Myocyte (in vitro differentiated cells): ENCODE measurements at places on chromosomes 3 and 15. TPM values are rescaled to one million over a fixed set of nuclear protein-coding genes. Genes with fewer than 3 reads are reported as not detected.

The IQCB1 gene
- 15.3 and 23.8 TPM in 2 replicates for total RNA-seq

The FOXB1 gene
- total RNA-seq, result not detected in 2 replicates

GRCh38 chr3:187718802-187719201, 16.4 kb upstream of the RTP2 start:
- no peak for DNase-seq

The OR5K2 gene
- total RNA-seq, result not detected in 2 replicates

GRCh38 chr3:28980631-28981030, 300.2 kb upstream of the RBMS3 start:
- DNase-seq, result no peak

DNA sequence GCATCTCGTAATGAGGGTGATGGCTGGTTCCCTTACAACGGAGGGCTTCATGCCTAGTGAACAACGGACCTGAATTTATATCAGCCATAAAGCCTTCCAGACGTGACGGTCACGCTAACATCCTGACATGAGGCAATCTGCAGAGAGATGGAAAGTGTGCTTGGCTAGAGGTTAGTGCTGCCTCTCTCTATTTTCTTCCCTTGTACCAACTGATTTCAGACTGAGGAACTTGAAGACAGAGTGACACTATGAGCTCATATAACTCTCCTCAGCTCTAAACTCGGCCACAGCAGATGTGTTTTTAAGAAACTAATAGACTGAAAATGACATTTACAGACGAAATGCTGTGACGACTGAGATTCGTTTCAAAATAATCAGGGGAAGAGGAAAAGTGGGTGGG, 122.4 kb downstream of the XXYLT1 start:
- DNase-seq, result no peak

The SEMA5B gene
- 0.08 and 0.94 TPM in 2 replicates for total RNA-seq

The MKRN2OS gene
- not detected in 2 replicates for total RNA-seq

The LMAN1L gene
- not detected in 2 replicates for total RNA-seq

DNA sequence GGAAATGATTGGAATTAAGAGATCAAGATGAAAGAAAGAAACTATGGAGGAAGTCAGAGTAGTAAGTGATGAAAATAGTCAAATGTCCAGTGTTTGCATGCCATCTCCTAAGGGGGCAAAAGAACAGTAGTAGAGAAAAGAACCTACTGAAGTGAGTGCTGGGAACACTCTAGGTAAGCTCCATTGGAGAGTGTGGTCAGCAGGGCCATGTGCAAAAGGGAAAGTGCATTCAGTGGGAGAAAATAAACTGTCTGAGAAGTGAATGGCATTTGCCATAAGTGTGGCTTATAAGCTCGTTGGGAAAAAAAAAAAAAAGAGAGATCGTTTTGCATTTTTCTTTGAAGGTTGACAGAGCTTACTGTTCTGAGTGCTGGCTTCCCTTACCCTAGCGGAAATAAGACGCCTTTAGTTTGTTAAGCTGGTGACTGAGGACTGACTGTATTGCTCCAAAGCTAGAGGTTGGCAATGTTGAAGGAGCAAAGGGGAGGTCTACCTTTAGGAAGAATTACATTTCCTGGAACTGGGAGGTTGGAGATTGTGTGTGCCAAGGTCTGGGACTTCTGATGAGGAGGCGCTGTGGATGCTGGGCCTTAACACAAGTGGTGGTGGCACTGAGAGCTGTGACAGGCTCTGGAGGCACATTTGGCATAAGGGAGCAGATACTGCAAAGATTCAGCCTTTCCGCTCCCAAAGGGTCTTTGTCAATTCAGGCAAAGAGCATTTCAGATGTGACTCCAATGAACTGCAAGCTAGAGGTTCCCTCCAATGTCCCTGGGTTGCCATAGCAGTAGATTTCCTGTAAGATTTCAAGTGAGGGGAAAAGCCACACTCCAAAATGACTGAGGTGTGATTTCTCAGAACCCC, 287.8 kb upstream of the SATB1 start:
- DNase-seq, result no peak

GRCh38 chr3:48859206-48859605, 11.5 kb upstream of the PRKAR2A start:
- peak; percentile 91 for DNase-seq

The GOLGA8Q gene
- 0.48 and 0.52 TPM in 2 replicates for total RNA-seq

GRCh38 chr3:182180654-182181385, 469.1 kb downstream of the SOX2 start:
- no peak for DNase-seq

GRCh38 chr15:31606931-31607497, 280.4 kb downstream of the KLF13 start:
- DNase-seq, result no peak

- DNase-seq, result peak; percentile 22
Measured at GRCh38 chr15:36951731-36952247, 148.6 kb downstream of the MEIS2 start.

GRCh38 chr3:25483456-25483855, 55.4 kb downstream of the RARB start:
- DNase-seq, result no peak

The FETUB gene
- not detected in 2 replicates for total RNA-seq

DNA sequence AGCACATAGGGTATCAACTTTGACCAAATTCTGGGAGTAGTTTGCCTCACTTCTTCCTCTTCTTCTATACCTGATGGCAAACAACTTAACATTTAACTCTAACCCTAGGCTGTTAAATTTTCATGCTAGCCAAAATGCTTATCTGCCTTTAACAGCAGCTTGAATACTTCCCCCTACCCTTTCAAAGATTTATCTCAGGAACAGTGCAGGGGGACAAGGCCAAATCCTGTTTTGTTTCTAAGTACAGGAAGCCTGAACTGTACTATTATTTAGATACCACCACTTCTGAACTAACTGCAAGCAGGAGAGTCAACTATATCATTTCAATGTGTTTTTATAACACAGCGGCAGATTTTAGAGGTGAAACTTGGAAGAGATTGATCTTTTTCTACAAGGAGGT, 104.0 kb upstream of the CNTN6 start:
- no peak for DNase-seq

DNA sequence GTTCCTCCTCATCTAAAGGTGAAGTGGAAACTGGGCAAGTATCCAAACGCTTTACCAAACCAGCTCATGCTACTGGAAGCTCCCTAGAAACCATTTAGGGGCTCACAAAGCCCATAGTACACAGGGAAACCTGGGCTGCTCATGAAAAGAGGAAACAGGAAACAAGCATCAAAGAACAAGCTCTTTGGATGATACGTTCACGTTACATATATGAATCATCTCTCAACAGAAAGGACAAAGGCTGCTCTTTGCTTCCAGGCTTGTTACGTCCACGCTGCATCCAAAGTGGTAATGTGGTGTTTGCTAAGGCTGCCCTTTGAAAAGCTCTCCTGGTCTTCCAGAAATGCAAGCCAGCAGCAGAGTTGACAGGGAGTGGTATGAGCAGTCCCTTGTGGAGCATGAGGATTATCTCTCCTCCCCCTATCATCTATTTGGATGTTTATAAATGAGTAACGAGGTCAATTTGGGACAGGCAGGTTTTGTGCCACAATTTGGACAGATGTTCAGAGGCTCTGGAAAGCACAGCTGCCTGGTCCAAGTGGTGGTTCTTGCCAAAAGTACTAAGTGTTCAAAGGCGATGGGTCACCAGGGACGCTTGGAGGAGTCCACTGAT, 98.0 kb upstream of the RORA start:
- no peak for DNase-seq

DNA sequence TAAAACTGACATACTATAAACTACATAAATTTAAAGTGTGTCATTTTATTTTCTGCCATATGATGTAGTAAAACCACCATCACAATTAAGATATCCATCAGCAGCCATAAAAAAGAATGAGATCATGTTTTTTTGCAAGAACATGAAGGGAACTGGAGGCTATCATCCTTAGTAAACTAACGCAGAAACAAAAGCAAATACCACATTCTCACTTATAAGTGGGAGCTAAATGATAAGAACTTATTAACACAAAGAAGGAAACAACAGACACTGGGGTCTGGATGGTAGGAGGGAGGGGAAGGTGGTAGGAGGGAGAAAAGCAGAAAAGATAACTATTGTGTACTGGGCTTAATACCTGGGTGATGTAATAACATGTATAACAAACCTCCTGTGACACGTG, 24.6 kb downstream of the CCDC14 start:
- DNase-seq, result no peak

GRCh38 chr3:195188426-195188927, 82.5 kb downstream of the XXYLT1 start:
- no peak for DNase-seq

DNA sequence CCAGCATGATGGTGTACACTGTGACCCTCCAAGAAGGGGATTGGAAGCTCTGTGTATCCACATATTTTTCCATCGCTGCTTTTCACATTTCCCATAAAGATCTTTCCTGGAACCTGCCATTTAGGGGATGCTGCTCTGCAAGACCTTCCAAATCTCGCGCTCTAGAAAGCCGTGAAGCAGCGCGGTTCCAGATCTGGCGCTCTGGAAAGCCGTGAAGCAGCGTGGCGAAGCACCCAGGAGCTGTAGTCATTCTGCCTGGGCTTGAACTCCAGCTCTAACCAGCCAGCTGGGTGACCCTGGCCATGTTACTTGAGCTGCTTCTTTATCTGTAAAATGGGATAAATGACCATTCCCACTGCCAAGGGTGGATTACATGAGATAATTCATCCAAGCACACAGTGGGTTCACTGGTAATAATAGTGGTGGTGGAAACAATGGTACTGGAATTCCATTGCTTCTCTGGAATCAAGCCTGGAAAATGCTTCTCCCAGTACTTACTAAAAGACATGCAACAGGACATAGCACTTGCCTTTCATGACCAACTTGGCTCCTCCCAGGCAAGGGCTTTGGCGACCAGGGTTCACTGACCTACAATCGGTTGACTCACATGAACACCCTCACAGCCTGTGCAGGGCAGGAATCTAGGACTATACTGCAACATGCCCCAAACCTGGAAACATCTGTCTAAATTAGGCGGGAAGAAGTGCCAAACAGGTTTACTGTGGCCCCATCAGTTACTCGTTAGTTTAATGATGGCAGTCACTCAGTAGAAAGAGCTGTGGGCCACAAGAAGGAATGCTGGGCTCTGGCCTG, 70.7 kb downstream of the XXYLT1 start:
- DNase-seq, result no peak

The EAF2 gene
- 7.0 and 10.7 TPM in 2 replicates for total RNA-seq

DNA sequence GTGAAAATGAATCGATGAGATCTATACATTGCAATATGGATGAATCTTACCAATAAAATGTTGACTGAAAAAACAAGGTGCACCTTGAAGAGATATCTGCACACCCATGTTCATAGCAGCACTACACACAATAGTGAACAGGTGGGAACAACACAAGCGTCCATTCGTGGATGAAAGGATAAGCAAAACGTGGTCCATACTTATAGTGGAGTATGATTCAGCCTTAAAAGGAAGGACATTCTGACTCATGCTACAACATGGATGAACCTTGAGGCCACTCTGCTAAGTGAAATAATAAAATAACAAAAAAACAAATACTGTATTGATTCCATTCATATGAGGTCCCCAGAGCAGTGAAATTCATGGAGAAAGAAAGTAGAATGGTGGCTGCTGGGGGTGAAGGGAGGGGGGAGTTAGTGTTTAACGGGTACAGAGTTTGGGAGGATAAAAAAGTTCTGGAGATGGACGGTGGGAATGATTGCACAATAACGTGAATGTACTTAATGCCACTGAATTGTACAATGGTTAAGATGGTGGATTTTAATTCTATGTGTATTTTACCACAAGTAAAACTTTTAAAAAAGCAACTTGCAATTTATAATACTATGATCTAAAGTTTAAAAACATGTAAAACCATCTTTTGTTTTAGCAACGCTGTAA, 35.6 kb downstream of the IQSEC1 start:
- DNase-seq, result no peak
